Cortex of kidney (tissue), 1 donor: ENCODE measurements at places on chromosomes 12 and 14.

GRCh38 chr14:77475432-77476115 lies 17.7 kb downstream of the AHSA1 start:
- no peak for DNase-seq

DNA sequence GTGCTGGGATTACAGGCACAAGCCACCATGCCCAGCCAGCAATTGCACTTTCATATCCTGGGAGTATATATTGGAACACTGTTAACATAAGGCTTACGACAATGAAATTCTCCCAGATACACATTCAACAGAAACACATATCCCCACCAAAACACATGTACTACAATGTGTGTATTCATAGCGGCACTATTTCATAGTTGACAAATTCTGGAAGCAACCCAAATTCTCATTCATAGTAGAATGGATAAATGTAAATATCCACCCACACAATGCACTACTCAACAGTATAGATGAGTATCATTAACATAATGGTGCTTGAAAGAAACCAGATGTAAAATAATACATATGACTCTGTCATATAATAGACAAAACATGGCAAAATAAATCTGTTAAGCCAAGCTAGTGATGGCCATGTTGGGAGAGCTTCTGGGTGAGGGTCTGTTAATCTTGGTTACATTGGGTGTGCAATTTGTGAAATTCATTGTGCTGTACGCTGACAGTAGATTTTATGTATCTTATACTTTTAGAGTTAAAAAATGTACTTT lies 2.6 kb upstream of the DNAAF2 start:
- DNase-seq: no peak

DNA sequence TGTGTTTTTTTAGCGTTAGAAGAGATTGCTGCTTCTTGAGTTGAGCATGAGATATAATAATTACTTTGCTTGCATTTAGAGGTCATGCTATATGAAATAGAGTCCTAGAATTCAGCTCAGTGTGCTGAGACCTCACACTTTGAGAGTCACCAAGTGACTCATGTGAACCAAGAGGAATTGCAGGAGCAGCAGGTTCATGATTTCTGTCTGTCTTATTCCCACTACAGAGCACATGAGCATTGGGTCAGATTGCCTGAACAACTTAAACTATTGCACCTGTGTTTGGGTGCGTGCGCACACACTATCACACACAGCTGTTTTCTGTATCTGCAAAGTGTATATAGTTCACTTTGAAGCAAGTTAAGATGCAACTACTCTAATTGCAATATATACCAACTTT lies 109.3 kb downstream of the FGD4 start:
- DNase-seq: no peak

GRCh38 chr12:55922126-55922525 lies 5.6 kb downstream of the PYM1 start:
- no peak for DNase-seq

GRCh38 chr12:19409376-19409775 lies 29.9 kb upstream of the AEBP2 start:
- DNase-seq: no peak

DNA sequence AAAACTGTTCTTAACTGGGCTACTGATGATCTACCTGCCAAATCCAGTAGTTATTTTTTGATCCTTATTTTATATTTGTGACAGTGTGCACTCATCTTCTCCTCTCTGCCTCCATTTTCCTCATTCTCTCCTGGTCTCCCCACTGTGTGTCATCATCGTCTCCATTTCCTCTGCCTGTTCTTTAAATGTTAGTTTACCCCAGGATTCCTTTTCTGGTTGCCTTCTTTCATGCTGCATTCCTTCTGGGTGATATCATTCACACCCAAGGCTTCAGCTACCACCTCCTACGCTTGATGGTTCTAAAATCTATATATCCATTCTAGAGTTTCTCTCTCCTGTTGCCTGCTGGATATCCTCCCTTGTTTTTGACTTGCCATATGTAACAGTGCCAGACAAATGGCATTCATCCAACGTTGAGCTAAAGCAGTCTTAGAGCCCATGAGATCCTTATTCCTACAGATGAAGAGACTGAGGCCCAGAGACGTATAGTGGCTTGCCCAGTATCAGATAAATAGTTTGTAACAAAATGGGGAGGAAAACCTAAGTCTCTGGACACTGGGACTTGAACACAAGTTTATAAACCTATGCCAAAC lies 109.5 kb downstream of the DIP2B start:
- DNase-seq: no peak

DNA sequence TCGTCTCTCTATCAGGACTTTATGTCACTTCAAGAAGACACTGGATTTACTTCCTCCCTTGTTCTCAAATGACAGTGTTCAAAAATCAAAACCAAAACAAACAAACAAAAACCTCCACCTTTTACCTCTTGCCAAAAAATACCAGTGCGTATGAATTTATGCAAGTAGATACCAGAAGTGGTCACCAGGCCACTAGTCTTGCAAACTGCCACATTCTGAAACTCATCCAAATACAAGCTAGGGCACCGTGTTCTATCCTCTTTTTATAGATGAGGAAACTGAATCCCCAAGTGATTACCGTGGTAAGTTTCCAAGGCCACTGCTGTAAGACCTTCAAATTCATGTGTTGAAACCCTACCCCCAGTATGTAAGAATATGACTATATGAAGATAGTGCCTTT lies 343.9 kb upstream of the KITLG start:
- no peak for DNase-seq

DNA sequence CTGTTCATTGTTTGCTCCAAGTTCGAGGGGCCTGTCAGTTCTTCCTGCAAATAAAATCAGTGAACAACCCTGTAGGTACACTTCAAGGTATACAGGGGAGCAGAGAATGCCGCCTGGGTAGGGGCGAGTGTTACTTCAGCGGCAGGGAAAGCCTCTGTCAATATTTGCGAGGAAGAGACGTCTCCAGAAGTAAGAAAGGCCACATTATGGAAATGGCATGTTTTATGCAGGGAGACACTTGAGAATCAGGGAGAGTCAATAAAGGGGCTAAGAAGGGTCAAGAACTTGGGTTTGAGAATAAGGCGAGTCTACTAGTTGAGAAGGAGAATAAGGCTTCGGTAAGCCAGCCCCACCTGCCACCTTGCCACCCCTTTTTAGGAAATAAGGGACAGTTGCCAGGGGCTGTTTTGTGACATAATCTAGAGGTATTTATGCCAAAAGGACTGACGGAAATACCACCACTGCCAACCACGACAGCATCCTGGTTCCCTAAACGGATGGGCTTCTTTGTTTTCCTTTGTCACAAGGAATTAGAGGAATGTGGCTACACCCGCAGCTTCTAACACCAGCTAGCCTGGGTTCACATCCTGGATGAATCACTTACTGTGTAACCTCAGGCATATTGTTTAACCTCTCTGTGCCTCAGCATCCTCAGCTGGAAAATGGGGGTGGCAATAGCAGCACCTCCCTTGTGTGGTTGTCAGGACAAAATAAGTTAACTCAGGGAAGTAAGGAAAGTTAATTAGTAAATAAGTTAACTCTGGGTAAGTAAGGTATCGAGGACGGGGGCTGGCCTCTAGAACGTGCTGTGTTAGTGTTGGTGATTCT lies 67.7 kb downstream of the EID3 start:
- no peak for DNase-seq
